ENCODE measurements at places on chromosomes 3 and 15. TPM values are rescaled to one million over a fixed set of nuclear protein-coding genes. Genes with fewer than 3 reads are reported as not detected.
A peak's percentile ranks its signal among the peaks of the same experiment; 100 is the strongest.

GRCh38 chr15:78950343-78950742, 5.5 kb upstream of the CTSH start:
- no peak for DNase-seq

- no peak for DNase-seq
These were observed 46.4 kb upstream of the PHLDB2 start for GRCh38 chr3:111812701-111813100.

Gene CLDN11
- total RNA-seq, result 65.1 TPM

GRCh38 chr15:87919064-87919463, 337.5 kb downstream of the NTRK3 start:
- no peak for DNase-seq

GRCh38 chr3:150798122-150798618, 35.2 kb upstream of the SIAH2 start:
- peak; percentile 18 for DNase-seq

Gene ZNF662
- total RNA-seq, result 20.0 TPM

- DNase-seq, result no peak
These were observed 425.8 kb downstream of the ERC2 start for GRCh38 chr3:56042326-56042951.

- DNase-seq, result no peak
These were observed 76.8 kb upstream of the LRIG1 start for GRCh38 chr3:66577426-66578203.

GRCh38 chr3:147415874-147416273, 6.7 kb downstream of the ZIC1 start:
- no peak for DNase-seq

Gene LRRC3B
- total RNA-seq, result not detected

DNA sequence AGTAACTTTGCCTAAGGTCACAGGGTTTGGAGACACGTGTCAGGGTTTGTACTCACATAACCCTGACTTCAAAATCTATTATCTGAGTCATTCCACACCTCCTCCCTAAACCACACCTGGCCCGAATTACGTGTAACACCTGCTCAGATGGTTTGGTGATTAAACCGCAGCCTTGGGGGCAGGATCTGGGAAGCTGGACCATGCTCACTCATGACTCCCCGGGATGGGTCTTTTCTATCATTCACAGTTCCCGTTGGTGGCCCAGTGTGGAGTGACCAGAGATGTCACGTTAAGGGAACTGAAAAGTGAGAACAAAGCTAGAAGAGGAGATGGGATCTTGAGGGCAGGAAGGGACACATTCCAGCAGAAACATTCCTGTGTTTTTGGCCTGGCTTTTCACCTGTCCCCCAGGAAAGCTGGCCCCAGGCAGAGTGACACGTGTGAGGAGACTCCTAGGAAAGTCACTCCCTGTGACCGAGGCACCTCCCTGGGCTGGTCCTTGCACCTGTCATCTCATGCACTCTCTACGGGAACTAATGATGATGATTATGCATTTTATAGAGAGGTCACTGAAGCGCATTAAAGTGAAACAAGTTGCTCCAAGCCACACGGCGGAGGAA, 75.4 kb upstream of the POMGNT2 start:
- DNase-seq, result no peak

- no peak for DNase-seq
These were observed 634.1 kb upstream of the TBL1XR1 start for GRCh38 chr3:177831361-177831760.

- no peak for DNase-seq
These were observed 3.3 kb downstream of the AMIGO3 start for GRCh38 chr3:49716169-49716568.

- no peak for DNase-seq
These were observed 61.6 kb upstream of the RYK start for GRCh38 chr3:134312072-134312872.

Gene HIGD2B
- total RNA-seq, result not detected

DNA sequence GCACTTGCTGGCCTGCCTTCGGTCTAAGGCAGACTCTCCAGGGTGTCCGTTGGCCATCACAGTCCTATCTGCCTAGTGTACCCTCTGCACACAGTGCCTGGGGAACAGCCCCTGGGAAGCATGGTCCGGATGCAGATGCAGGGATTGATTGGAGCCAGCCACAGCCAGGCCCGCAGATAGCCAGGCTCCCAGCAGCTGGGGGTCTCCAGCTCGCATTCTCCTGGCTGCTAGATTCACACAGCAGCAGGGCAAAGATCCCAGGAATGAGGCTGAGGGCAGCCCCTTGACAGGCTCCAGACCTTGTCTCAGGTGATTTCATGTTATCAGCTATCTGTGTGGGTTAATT, 41.4 kb downstream of the IRAK2 start:
- DNase-seq, result no peak

Gene VILL
- total RNA-seq, result 13.6 TPM

DNA sequence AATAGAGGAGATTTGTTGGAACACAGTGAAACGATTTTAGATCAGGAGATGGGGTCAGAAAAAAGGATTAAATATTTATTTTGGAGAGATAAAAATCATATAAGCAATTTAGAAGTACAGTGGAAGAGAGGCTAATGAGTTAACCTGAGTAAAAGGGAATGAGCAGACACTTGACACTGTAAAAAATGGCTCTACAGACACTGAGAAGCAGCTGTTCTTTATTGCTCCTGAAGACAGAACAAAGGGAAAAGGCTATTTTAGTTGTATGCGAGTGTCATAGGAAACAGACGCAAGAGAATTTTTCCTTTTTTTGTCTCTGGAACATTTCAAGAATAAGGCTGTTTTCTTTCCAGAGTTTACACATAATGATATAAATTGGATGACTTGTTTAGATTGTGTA, 34.3 kb downstream of the ASTE1 start:
- DNase-seq, result no peak

GRCh38 chr15:80915472-80915871, 74.1 kb downstream of the MESD start:
- no peak for DNase-seq

DNA sequence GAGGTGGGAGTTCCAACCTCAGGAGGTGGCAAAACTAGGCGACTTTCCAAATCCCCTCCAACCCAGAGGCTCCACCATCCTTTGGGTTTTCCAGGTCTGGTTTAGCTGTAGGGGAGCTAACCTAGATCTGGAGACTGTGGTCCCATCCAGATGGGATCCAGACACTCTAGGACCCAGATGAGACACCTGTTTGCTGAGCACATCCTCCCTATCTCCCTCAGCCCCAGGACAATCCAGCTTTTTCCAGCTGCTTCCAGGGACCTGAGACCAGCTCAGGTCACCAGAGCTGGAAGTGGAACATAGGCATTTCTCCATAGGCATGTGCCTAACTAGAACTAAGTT, 18.2 kb downstream of the CRTAP start:
- DNase-seq, result no peak

- DNase-seq, result no peak
These were observed 24.4 kb downstream of the LARP6 start for GRCh38 chr15:70829371-70830166.

DNA sequence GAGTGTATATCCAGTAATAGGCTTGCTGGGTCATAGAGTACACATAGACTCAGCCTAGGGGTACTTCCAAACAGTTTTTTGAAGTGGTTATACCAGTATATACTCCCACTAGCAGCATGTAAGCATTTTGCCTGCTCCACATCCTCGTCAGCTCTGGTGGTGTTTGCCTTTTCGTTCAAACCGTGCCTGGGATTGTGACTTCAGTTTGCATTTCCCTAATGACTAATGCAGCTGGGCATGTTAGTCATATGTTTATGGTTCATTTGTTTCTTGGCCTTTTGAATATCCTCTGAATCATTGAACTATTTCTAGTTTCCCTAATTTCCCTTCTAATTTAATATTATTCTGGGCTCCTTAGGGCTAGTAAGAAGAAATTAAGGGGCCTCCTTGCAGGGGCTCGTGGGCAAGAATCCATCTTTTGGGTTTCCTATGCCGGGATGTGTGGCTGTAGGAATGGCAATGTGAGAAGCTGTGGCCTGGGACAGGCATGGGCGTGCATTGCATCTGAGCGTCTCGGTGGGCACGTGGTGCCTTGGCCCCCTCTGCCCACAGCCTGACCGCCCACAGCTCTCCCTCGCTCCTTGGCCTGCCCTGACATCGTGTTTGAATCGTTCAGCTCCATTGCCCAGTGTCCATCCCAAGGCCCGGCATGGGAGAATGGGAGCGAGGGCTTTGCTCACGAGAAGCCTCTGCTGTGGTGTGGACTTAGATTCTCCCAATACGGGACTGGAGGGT, 26.4 kb downstream of the FAH start:
- no peak for DNase-seq

GRCh38 chr3:119990888-119991287, 103.4 kb downstream of the GSK3B start:
- DNase-seq, result no peak

Gene APPL1
- total RNA-seq, result 33.3 TPM

GRCh38 chr15:100174904-100175275, 166.9 kb downstream of the ADAMTS17 start:
- DNase-seq, result no peak

- no peak for DNase-seq
These were observed 224.0 kb downstream of the NR2F2 start for GRCh38 chr15:96554541-96554940.

DNA sequence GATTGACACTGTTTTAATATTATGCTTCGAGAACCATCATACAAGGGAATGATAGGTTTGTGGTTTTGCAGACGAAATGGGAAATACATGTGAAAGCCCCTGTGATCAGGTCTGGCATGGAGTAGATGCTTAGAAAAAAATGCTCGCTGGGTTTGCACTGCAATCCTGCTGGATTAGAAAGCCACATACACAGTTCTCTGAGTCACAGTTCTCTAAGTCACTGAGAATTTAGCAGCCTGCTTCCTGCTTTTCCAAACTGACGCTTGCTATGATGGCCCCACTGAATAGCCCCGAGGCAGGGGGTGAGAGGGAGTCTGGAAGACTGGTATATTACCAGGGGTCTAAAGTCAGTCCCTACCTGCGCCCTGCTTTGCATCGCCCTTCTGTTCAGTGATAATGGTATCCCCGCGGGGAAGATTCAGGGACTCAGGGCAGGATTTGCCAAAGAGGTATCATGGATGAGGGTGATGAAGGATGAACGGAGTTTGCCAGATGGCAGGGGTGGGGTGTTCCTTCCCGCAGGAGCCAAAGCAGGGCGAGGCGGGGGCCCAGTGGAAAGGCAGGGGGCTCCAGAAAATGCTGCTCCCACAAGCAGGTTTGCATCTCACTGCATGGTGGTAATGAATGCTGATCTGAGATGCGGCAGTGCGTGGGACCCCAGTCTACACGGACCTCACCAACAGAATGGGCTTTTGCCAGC, 82.3 kb downstream of the IQSEC1 start:
- DNase-seq, result no peak

GRCh38 chr3:194091141-194091540, 44.8 kb upstream of the HES1 start:
- DNase-seq, result no peak

DNA sequence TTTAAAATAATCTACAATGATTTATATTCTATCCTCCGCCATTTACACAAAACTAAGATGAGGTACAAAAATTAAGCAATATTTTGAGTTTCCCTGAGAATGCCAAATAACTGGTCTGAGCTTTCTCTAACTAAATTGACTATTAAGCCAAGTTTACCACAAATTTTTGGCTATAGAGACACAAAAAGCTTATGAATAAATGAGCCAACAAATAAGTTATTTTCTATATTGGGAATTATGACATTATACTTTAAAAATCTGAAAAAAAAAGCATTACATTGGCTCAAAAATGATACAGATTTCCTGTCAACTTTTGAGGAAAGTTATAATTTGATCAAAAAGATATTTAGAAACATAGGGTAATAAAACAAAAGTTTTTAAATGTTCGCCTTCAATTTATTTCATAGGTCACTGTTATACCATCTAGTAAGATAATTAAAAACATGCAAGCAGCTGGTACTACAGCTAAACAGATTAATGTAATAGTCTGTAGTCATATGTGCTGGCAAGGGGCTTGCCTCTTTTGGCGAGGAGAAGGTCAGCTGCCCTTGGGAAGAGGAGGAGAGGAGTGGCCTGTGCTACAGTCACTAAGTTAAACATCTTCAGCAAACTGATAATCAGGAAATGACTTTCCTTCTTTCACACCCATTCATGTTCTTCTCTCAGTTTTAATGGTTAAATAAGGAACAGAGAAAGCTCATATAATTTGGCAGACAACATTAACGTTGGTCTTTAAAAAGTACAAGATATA, 318.5 kb downstream of the TBC1D5 start:
- no peak for DNase-seq

Gene ADCY5
- 13.3 TPM for total RNA-seq

Gene SERINC4
- total RNA-seq, result not detected

All from tibial nerve (tissue), 4 donors.